ENCODE measurements at places on chromosomes 12 and 14. TPM values are rescaled to one million over a fixed set of nuclear protein-coding genes. Genes with fewer than 3 reads are reported as not detected.

The OTUB2 gene
- 2.5 TPM for total RNA-seq

The GPN3 gene
- total RNA-seq, result 27.4 TPM

The SOAT2 gene
- not detected for total RNA-seq

The KRT6C gene
- not detected for total RNA-seq

The PROX2 gene
- not detected for total RNA-seq

The LTBP2 gene
- total RNA-seq, result 157 TPM

The RERGL gene
- not detected for total RNA-seq

The HCAR2 gene
- total RNA-seq, result not detected
